ENCODE measurements at places on chromosomes 7 and 10.

DNA sequence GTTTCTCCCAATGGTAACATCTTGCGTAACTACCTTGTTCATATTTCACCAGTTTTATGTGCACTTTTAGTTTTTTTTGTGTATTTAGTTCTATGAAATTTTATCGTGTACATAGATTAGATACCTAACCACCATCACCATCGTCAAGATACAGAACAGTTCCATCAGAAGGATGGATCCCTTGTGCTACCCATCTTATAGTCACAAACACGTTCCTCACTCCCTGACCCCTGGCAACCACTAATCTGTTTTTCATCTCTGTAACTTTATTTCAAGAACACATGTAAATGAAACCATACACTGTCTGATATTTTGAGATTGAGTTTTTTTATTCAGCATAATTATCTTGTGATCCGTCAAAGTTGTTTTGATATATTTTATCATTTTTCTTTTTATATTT is 29.9 kb downstream of the FANK1 start:
- no peak for DNase-seq

DNA sequence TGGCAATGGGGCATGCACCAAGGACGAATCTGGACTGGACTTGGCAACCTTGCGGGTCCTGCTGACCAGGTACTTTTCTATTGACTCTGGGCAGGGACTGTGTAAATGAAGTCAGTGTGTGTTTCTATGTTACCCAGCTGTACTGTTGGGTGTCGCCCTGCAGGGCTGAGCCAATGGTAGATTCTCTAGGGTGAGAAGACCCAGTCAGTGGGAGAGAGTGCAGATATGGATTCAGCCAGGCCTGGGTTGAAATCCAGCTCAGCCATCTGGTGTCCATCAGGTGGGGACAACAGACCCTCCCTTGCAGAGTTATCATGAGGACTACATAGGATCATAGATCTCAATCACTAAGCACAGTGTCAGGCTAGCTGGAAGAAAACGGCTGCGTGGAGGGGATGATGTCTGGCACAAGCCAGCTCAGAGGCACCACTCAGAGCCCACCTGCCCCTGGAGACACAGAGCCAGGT is 4.9 kb upstream of the PPIF start:
- no peak for DNase-seq

- no peak for DNase-seq
Measured at GRCh38 chr10:5816170-5816569, 2.9 kb upstream of the GDI2 start.

DNA sequence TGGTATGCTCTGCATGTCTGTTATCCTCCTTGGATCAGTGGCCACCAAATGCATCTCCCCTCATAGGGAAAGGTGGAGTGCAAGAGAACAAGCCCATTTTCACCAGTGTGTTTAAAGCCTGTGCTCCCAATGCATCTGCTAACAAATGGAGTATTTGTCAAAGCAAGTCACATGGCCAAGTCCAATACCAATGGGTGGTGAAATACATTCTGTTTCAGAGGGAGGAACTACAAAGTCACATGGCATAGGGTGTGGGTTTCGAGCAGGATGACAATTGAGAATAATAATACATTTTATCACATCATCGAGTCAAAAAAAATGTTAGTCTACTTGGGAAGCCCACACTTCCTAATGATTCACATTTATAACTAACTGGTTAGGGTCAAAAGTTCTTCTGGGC is 62.7 kb downstream of the SUGCT start:
- DNase-seq, result no peak

DNA sequence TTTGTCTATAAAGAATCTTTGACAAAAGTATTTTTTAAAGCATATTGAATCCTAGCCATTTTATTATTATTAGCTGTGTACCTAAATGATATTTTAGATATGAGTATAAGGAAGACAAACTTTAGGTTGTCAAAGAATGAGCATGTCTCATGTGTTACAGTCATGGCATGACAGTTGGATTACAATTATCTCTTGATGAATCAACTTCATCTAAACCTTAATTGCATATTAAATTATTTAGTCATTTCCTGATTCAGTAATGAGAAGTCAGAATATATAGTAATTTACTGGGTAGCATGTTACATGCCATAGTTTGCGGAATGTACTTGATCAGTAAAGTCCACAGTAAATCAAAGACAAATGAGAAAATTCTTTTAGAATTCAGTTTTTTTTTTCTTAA is 59.2 kb downstream of the MAPK8 start:
- no peak for DNase-seq

- no peak for DNase-seq
Measured at GRCh38 chr10:101301111-101301731, 52.7 kb upstream of the BTRC start.

- DNase-seq, result no peak
Measured at GRCh38 chr7:66517212-66517909, 111.3 kb upstream of the KCTD7 start.

- DNase-seq, result no peak
Measured at GRCh38 chr10:121002586-121003205, 151.5 kb downstream of the WDR11 start.

GRCh38 chr7:50146692-50147091 is 53.6 kb upstream of the ZPBP start:
- DNase-seq, result no peak
